ENCODE measurements at places on chromosomes 7 and 10. TPM values are rescaled to one million over a fixed set of nuclear protein-coding genes. Genes with fewer than 3 reads are reported as not detected.

The PLEKHS1 gene
- total RNA-seq, result not detected

The MTG1 gene
- total RNA-seq, result 16.7 TPM

The CTAGE4 gene
- total RNA-seq, result 0.14 TPM

The GIMAP5 gene
- total RNA-seq, result not detected

The PAPOLB gene
- total RNA-seq, result under 0.01 TPM

The PLXDC2 gene
- 5.5 TPM for total RNA-seq

The CPA2 gene
- not detected for total RNA-seq

The FAM25A gene
- 342 TPM for total RNA-seq

The FIS1 gene
- 109 TPM for total RNA-seq

The TMEM236 gene
- 0.07 TPM for total RNA-seq

The LFNG gene
- 6.2 TPM for total RNA-seq

The AKR1D1 gene
- not detected for total RNA-seq

The ABCB4 gene
- total RNA-seq, result not detected

The CCDC146 gene
- total RNA-seq, result 6.8 TPM

The LRIT1 gene
- not detected for total RNA-seq

The CTAGE15 gene
- total RNA-seq, result 1.0 TPM

The MKX gene
- total RNA-seq, result 1.3 TPM

The ENTPD1 gene
- total RNA-seq, result not detected

The CD36 gene
- 1.0 TPM for total RNA-seq

The ZPBP gene
- total RNA-seq, result not detected

The TSPAN12 gene
- 2.1 TPM for total RNA-seq

The OPN4 gene
- not detected for total RNA-seq

The FKBP6 gene
- total RNA-seq, result not detected

The VPS37D gene
- 1.3 TPM for total RNA-seq

The HMX2 gene
- not detected for total RNA-seq

Data from nasal cavity respiratory epithelium epithelial cell of viscerocranial mucosa (primary cell).